Suppressor macrophage (primary cell): ENCODE measurements at places on chromosomes 12 and 14.

GRCh38 chr14:90785471-90785870 is 30.8 kb downstream of the TTC7B start:
- peak; percentile 86 for DNase-seq

DNA sequence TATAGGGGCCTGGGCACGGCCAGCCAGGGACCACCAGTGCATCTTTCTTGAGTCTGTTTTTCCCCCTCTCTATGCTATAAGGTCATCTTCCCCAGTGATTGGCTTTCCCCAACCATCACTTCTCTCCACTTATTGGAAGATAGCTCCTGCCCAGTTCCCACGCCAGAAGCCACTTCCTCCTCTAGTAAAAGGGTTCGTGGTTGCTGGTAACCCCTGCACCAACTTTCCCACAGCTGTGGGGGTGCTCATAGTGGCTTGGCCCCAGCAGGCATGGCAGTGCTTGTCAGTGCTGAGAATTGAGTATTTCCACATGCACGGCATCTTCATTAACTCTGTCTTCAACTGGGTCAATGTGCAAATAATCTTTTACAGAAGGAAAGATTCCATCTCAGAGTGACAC is 215.4 kb downstream of the FOXN3 start:
- DNase-seq, result peak; percentile 73

GRCh38 chr14:47949006-47949405 is 273.6 kb upstream of the MDGA2 start:
- no peak for DNase-seq

DNA sequence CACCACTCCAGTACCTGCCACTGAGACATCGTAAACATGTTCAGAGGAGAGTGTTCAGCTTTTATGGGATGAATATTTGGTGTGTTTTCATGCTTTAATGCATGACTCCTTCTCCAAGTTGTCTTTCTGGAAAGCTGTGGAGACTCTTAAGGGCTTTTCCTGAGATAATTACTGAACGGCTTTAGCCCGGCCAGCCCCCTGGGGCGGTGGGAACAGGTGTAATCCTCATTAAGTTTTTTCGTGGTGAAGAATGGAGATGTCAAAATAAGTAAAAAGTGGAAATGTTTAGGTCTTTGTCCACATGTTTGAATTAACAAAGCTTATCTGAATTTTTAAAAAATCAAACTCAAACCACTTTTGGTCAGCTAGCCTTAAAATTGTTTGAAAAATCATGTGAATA is 1.5 kb downstream of the SYNE2 start:
- DNase-seq, result no peak

- DNase-seq, result no peak
Observed at GRCh38 chr12:129877411-129877810, 26.4 kb downstream of the TMEM132D start.

- no peak for DNase-seq
Observed at GRCh38 chr12:40031965-40032364, 73.9 kb downstream of the SLC2A13 start.

- DNase-seq, result peak; percentile 38
Observed at GRCh38 chr12:68007466-68007865, 18.2 kb downstream of the IFNG-AS1 start.

DNA sequence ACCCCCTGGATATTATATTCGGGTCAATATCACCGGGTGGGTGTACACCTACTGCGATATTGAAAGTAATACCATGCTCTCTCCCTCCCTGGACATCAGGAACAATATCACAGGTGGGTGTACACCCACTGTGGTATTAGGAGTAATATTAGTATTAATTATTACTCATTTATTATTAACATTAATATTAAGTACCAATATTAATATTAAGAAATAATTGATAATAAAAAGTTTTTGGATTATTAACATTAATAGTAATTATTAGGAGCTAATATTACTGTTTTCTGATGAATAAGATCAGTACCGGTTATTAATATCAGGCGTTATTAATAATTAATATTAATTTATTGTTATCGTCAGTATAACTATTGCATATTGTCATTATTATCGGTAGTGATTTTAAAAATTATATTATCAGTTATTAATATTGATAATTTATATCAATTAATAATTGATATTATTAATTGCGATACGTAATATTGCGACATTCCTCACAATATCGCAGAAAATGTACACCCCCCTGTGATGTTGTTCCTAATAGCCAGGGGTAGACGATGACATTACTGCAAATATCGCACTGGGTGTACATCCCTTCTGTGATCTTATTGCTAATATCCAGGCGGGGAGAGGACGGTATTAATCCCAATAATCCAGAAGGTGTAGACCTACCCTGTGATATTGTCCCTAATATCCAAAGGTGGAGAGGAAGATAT is 17.0 kb downstream of the SMIM41 start:
- DNase-seq, result no peak

- DNase-seq, result no peak
Observed at GRCh38 chr12:49809906-49810389, 18.3 kb downstream of the NCKAP5L start.

DNA sequence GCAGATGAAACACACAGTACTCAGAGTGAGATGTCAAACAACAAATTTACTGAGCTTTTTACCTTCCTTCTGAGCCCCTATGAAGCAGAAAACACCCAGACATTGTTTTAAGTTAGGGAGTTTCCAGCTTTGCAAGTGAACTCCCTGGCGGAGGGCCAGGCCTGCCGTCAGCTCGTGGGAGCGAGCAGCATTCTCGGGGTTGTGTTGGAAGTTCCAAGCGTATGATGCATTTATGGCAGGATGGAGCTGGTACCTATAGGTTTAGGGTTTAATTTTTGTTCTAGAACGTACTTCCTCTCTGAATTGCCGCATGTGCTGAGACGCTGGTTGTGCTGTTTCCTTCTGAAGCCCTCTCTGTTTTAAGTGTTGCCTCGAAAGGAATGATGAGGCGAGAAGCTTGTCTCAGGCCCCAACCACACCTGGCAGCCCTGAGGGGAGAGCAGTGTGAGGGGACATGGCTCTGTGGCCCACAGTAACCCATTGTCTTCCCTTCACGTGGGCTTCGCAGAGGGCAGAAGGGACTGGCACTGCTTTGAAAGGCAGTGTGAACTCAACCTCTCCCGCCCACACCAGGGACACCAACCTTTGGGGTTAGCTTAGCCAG is 76.6 kb downstream of the SSPN start:
- peak; percentile 53 for DNase-seq

- DNase-seq, result no peak
Observed at GRCh38 chr12:29113101-29113500, 36.0 kb upstream of the FAR2 start.

GRCh38 chr14:45247427-45247826 is 5.6 kb downstream of the MIS18BP1 start:
- DNase-seq, result no peak

DNA sequence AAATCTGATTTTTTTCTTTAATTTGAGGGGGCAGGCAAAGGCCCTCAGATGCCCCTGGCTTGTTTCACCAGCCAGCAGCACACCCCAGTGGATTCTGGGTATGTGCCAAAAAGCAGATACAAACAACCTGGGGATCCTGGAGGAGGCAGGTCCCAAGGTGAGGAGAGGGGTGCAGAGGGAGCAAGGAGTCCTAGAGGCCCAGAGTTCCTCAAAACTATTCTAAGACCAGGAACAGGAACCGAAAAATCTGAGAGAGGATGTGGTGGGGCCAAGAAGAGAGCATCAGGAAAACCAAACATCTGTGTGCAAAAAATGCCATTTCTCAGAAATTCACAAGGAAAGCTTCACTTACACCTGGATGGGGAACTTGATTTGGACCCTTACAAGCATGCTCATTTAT is 8.2 kb downstream of the KCNA5 start:
- peak; percentile 25 for DNase-seq
